Astrocyte (in vitro differentiated cells and primary cell): ENCODE measurements at places on chromosomes 7 and 10.
A peak's percentile ranks its signal among the peaks of the same experiment; 100 is the strongest.

DNA sequence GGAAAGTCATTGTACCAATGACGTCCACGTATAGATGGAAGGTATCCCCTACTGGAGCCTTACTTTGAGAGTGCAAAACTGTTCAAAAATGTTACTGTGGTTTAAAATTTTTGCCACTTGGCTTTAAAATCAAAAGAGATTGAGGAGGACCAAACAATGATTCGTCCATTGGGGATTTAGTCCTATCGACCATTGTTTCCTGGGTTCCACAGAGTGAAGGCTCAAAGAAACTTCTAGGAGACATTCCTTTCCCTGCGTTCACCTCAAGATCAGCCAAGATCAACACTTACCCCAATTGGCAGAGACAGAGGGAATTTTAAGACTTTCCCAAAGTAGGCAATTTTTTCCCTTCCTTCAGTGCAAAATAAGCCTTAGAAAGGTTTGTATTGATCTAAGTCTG, 152.3 kb downstream of the NEBL start:
- no peak for DNase-seq
- no peaks in the 10 kb centered on the region for H3K27me3 ChIP-seq
- H3K4me1 ChIP-seq: no peaks in the 10 kb centered on the region
- H3K4me3 ChIP-seq: no peak overlapping the region
- no peaks in the 10 kb centered on the region for H3K36me3 ChIP-seq
- H3K27ac ChIP-seq: no peak overlapping the region

- H3K4me1 ChIP-seq: peaks cover 14% of the 10 kb centered on the region
- no peak for DNase-seq
- no peaks in the 10 kb centered on the region for H3K27me3 ChIP-seq
- no peaks in the 10 kb centered on the region for H3K36me3 ChIP-seq
- H3K27ac ChIP-seq: no peak overlapping the region
These were observed 28.7 kb upstream of the CD36 start for GRCh38 chr7:80609751-80610150.

GRCh38 chr7:27967639-27968038, 213.0 kb downstream of the JAZF1 start:
- no peaks in the 10 kb centered on the region for H3K36me3 ChIP-seq
- H3K27me3 ChIP-seq: no peaks in the 10 kb centered on the region
- no peaks in the 10 kb centered on the region for H3K4me1 ChIP-seq
- DNase-seq: no peak
- H3K27ac ChIP-seq: no peak overlapping the region

GRCh38 chr10:24163485-24163884, 45.5 kb upstream of the KIAA1217 start:
- no peak overlapping the region for H3K4me3 ChIP-seq
- DNase-seq: no peak
- H3K27ac ChIP-seq: no peak overlapping the region
- H3K4me1 ChIP-seq: no peaks in the 10 kb centered on the region
- no peaks in the 10 kb centered on the region for H3K36me3 ChIP-seq

DNA sequence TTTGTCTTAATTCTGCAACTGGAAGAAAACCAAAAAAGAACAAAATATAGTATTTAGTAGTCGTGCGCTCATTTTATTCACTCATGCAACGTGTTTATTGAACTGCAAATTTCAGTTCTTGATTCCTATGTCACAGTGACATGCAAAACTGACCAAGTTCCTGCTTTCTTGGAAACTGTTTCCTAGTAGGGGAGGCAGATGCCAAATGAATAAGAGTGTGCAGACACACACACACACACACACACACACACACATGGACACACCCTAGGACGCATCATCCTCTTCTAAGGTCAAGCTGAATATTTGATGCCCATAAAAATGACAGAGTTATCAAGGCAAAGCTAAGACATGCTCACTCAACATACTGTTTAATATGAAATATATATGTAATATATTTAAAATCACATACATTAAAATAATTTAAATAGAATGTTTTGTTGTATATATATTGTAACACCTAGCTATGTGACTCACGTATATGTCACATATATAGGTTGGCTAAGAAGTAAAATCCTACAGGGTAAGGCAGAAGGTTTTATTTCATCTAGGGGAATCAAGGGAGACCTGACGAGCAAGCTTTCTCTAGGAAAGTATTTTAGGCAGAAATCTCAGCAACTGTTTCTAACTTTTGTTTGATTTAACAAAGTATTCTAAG, 79.6 kb downstream of the SVIL start:
- H3K4me3 ChIP-seq: no peak overlapping the region
- peaks cover 25% of the 10 kb centered on the region for H3K4me1 ChIP-seq
- peak; percentile 27 for DNase-seq
- H3K27me3 ChIP-seq: no peaks in the 10 kb centered on the region
- peaks cover 11% of the 10 kb centered on the region for H3K36me3 ChIP-seq
